Caki2 (cell line): ENCODE measurements at places on chromosomes 2 and 18. TPM values are rescaled to one million over a fixed set of nuclear protein-coding genes. Genes with fewer than 3 reads are reported as not detected.

Gene WDFY1
- total RNA-seq = 36.9 and 39.4 TPM in 2 replicates

Gene ZNF385B
- not detected in 2 replicates for total RNA-seq

Gene CFAP65
- not detected in 2 replicates for total RNA-seq

Gene TMEM169
- total RNA-seq = 5.5 and 8.3 TPM in 2 replicates

Gene ALPG
- total RNA-seq = not detected in 2 replicates

Gene OR6B2
- not detected in 2 replicates for total RNA-seq

Gene ANKRD30BL
- not detected in 2 replicates for total RNA-seq

Gene DSG1
- not detected in 2 replicates for total RNA-seq

Gene ZEB2
- 1.2 and 1.7 TPM in 2 replicates for total RNA-seq

Gene FAM237A
- total RNA-seq = not detected in 2 replicates

Gene VWA3B
- not detected in 2 replicates for total RNA-seq

DNA sequence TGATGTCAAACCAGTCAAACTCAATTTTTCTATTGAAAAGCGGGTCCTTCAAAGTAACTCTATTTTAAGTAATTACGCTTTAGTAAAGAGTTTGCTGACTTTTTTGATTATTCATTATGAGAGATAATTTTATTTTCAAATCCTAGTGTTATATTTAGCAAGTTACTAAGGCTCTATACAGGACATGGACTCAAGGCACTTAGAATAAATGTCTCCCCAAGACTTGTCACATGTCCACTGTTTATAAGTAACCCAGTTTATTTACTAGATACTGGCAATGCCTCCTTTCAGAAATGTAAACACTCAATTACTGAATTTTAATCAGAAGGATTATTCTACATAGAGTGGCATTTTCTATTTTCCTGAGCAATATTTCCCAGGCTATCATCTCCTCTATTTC is 638.1 kb downstream of the ERBB4 start:
- no peak for DNase-seq

DNA sequence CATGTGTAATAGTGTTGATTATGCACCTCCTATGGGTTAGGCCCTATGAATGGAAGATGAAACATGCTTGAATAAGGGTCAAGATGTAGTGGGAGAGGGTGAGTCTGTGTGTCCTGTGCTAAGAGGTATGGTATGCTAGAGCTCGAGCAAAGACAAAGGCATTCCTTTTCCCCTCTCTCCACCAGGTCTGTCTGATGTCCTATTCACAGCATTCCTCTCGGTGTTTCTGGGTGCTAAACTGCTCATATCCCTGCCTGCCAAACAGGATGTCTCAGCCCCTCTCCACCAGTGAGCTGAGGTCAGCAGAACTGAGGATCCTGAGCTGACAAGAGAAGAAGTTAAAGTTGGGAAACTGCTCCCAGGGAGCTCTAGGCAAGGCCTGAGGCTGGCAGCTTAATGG is 344.9 kb downstream of the TSN start:
- DNase-seq = no peak

- DNase-seq = no peak
Measured at GRCh38 chr2:73285159-73285739, 971 bp upstream of the FBXO41 start.

- no peak for DNase-seq
Measured at GRCh38 chr18:22174341-22175145, 5.2 kb downstream of the GATA6 start.

DNA sequence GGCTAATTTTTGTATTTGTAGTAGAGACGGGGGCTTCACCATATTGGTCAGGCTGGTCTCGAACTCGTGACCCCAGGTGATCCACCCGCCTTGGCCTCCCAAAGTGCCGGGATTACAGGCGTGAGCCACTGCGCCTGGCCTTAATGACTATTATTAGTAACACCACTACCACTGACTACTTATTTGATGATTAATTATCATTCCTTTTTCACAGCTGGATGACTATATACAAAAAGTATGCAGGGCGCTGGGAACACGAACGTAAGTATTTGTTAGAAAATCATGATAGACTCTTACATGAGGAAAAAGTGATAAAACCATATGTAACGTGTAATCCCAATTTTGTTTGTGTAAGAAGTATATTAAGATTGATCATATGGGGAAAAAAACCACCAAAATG is 21.6 kb downstream of the DARS1 start:
- DNase-seq = no peak

DNA sequence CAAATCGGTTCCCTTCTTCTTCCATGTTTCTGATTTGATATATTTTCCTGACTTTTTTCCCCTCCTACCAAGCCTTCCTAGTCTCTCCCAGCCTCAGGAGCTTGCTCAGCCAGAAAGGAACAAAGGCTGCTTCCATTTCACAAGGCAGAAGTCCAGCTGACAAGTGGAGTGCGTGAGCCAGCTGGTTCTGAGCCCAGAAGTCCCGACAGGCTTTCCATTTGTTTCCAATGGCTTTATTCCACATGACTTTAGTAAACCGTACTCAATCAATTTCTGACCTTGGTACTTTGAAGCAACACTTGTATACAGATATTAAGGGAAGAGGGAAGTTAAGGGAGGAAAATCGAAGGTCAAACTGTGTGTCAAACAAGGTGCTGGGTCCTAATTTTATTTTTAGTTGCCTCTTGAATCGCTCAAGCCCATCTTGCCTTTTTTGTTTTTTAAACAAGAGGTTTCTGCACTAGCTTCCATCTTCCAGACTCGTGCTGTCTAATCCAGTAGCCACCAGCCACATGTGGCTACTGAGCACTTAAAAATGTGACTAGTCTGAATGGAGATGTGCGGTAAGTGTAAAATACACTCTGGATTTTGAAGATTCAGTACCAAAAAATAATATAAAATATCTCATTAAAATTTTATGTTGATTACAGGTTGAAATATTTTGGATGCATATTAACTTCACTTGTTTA is 36.2 kb downstream of the WIPF1 start:
- DNase-seq = no peak

DNA sequence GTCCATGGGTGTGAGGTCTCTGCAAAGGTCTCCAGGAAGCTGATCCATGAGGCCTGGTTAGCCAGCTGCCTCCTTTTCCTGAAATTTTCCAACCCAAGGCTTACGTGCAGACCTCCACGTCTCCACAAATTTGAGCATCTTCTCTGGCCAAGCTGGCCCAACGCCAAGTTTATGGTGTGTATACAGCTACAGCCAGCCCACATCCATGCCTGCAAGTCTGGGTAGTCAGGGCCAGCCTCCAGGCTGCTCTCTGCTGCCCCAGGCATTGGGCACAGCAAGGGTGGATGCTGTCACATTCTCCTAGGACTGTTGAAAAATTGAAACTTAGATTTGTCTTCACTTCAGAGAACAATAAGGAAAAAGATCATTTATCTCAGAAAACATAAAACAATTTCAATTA is 525.5 kb upstream of the CHAC2 start:
- DNase-seq = no peak

GRCh38 chr18:47254341-47254939 is 3.0 kb upstream of the SKOR2 start:
- DNase-seq = peak; percentile 7

- no peak for DNase-seq
Measured at GRCh38 chr18:27848336-27848735, 328.6 kb downstream of the CDH2 start.

- no peak for DNase-seq
Measured at GRCh38 chr2:108970369-108970768, 18.7 kb downstream of the EDAR start.

DNA sequence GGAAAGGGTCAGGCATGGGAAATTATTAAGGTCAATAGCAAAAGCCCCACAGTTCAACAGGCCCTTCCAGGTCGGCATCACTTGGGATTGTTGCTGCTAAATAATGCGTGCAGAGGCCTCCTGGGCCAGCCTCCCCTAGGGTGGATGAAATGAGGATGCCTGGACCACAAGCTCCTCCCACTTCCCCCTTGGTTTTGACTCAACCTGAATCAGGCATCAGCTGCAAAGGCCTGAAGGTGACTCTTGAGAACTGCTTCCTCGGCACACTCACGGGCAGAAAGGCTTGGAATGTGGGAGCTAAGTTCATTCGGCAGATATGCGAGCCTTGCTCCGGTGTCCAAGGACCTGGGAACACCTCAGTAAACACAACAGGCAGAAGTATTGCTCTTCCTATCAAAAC is 69.3 kb downstream of the MBP start:
- DNase-seq = no peak

DNA sequence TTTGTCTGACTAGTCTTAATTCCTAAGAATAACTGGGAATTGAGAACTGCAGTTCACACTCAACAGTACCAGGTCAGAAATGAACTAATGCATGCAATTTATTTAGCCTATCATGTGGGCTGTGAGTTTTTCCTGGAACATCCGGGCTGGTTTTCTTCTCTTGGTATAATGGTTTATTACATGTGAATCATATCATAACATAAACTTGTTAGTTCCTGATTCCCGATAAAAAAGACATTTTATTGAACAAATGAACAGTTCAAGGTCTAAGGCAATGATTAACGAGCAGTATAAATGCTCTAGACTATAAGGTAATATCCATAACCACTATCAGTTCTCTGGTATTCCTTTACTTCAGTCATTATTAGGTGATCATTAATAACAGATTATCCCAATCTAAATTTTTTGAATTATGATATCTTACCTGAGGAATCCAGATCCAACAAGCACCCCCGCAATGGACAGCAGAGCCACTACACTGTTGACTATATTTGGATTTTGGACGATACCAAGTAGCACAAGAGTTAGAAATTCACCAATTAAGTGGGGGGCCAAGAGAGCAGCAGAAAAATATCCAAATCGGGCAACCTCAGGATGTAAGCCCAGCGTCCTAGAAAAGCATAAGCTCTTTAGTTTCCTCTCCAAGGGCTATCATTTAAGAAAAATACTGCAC is 19.0 kb downstream of the ABCG5 start:
- no peak for DNase-seq

DNA sequence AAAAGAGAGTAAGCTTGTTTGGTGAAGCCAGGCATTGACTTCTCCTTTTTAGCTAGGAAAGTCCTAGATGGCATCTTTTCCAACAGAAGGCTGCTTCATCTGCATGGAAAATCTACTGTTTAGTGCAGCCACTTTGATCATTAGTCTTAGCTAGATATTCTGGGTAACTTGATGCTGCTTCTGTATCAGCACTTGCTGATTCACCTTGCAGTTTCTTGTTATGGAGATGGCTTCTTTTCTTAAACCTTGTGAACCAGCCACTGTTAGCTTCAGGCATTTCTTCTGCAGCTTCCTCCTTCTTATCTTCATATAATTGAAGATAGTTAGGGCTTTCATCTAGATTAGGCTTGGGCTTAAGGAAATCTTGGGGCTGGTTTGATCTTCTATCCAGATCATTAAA is 639.7 kb downstream of the TDRD15 start:
- DNase-seq = no peak

- DNase-seq = no peak
Measured at GRCh38 chr18:72922895-72923294, 55.1 kb upstream of the NETO1 start.

GRCh38 chr18:45137087-45137419 is 456.4 kb downstream of the SETBP1 start:
- no peak for DNase-seq

DNA sequence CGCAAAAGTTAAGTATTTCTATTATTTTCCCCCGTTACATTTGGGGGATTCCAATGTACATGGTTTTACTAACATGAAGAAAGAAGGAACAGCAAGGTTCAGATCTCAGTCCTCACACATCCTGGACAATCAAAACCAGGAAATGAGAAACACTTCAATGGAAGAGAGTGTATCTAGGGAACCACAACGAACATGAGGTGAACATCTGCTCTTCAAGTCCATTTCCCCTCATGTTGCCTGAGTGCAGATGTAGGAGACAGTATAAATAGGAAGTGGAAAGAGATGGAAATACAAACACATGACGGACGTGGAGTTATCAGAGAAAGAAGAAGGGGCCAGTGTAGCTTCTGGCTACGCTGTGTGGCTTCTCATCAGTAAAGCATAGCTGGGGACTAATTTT is 52.6 kb downstream of the CHN1 start:
- DNase-seq = no peak

DNA sequence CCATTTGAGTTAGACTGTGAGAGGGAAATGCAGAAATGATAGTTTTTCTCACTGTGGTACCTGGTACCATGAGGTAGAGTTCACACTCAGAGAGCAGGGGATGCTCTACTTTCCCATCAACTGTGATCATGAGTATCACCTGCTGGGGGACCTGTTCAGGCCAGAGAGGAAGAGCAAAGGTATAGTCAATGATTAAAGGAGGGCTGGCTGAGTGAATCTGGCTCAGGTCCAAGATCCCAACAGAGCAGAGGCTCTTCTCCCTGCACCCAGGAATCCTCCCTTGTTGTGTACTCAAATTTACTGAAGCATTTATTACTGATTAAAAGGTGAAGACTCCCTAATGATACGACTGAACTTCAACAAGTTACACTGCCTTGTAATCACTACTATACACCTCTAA is 104.6 kb upstream of the CHRNA1 start:
- peak; percentile 20 for DNase-seq

GRCh38 chr2:207833251-207833751 is 63.6 kb upstream of the FZD5 start:
- peak; percentile 22 for DNase-seq

GRCh38 chr2:27582129-27582694 is 630 bp upstream of the ZNF512 start:
- no peak for DNase-seq

- no peak for DNase-seq
Measured at GRCh38 chr18:70172225-70172624, 33.3 kb downstream of the RTTN start.

GRCh38 chr18:36650906-36651305 is 177.9 kb downstream of the TPGS2 start:
- no peak for DNase-seq

DNA sequence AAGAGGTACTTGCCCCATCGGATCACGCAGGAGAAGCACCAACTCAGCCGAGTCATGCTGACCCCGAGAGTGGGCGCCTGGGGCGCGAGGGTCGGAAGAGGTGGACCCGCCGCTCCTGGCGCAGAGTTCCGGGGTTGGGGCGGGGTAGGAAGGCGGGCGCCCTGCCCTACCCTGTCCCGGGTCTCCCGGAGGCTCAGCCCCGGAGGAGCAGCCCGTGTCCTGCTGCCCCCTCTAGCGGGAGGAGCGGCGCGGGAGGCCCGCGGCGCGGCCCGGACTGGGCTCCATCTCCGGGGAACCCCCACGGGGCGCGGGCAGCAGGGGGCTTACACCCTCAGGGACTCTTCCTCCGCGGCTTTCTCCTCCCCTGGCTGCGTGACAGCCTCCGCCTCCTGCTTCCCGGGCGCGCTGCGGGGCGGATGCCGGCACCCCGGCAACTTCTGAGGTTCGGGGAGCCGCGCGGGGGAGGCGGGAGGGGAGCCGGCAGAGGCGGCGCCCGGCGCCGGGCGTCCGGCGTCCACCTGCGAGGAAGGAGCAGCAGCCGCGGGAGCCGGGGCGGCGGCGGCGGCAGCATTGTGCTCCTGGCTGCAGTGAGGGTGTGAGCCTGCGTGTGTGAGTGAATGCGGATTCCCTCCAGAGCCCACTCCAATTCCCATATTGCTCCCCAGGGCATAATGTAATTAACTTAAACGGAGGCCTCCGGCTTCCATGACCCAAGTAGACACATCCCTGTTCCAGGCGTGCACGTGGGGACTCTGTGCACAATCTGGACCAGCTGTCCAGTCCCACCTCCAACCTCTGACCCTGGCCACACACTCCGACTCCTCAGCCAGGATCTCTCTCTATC is 7.6 kb upstream of the TNS1 start:
- DNase-seq = peak; percentile 9

GRCh38 chr18:79857082-79857671 is 59.4 kb downstream of the KCNG2 start:
- DNase-seq = peak; percentile 4
